Smooth muscle cell of trachea (primary cell): ENCODE measurements at places on chromosomes 2 and 18. TPM values are rescaled to one million over a fixed set of nuclear protein-coding genes. Genes with fewer than 3 reads are reported as not detected.

The PJVK gene
- total RNA-seq, result 2.0 and 2.5 TPM in 2 replicates

The ATL2 gene
- 47.6 and 64.6 TPM in 2 replicates for total RNA-seq

The SOX11 gene
- total RNA-seq, result under 0.01 TPM in 1 of 2 replicates, not detected in the other

The DYNAP gene
- not detected in 2 replicates for total RNA-seq

The TRIM43B gene
- not detected in 2 replicates for total RNA-seq

The DPYSL5 gene
- under 0.01 TPM in 1 of 2 replicates, not detected in the other for total RNA-seq

The TIGD1 gene
- 3.0 and 3.2 TPM in 2 replicates for total RNA-seq

The SPC25 gene
- total RNA-seq, result 14.1 TPM in 1 of 2 replicates, not detected in the other

The BOLL gene
- not detected in 2 replicates for total RNA-seq

The GATA6 gene
- total RNA-seq, result 5.7 and 7.9 TPM in 2 replicates

The MBD1 gene
- 63.7 and 85.7 TPM in 2 replicates for total RNA-seq

The RBM44 gene
- total RNA-seq, result 0.17 and 0.58 TPM in 2 replicates

The NAT8 gene
- not detected in 2 replicates for total RNA-seq

The POTEJ gene
- not detected in 2 replicates for total RNA-seq

The CTDP1 gene
- 21.4 and 26.5 TPM in 2 replicates for total RNA-seq

The DNAH7 gene
- 0.66 and 2.3 TPM in 2 replicates for total RNA-seq

The CLHC1 gene
- total RNA-seq, result 8.9 and 13.5 TPM in 2 replicates

The APCDD1 gene
- total RNA-seq, result 1.9 and 4.5 TPM in 2 replicates

The RGPD8 gene
- total RNA-seq, result 8.7 and 12.4 TPM in 2 replicates

The MCM6 gene
- 11.9 and 31.1 TPM in 2 replicates for total RNA-seq

The INPP1 gene
- total RNA-seq, result 10.1 and 11.8 TPM in 2 replicates

The SLC30A3 gene
- total RNA-seq, result 0.15 and 0.50 TPM in 2 replicates

The GTF2A1L gene
- 0.66 and 0.87 TPM in 2 replicates for total RNA-seq

The LYG2 gene
- total RNA-seq, result not detected in 2 replicates

The FRZB gene
- total RNA-seq, result 0.17 and 0.44 TPM in 2 replicates

The EFR3B gene
- total RNA-seq, result 0.73 and 0.83 TPM in 2 replicates

The PLB1 gene
- total RNA-seq, result 2.0 and 3.8 TPM in 2 replicates

The ITPRIPL1 gene
- 2.9 and 5.8 TPM in 2 replicates for total RNA-seq

The ITSN2 gene
- 33.7 and 36.2 TPM in 2 replicates for total RNA-seq

The DUSP2 gene
- 0.15 and 2.0 TPM in 2 replicates for total RNA-seq

The TDRD15 gene
- not detected in 2 replicates for total RNA-seq

The UGT1A7 gene
- total RNA-seq, result not detected in 2 replicates

The DCDC2C gene
- total RNA-seq, result not detected in 2 replicates

The CRYGC gene
- total RNA-seq, result not detected in 2 replicates

The CD226 gene
- 0.44 and 0.66 TPM in 2 replicates for total RNA-seq

The SLC40A1 gene
- total RNA-seq, result 15.4 and 73.1 TPM in 2 replicates

The RAB6C gene
- not detected in 2 replicates for total RNA-seq

The TUBA3D gene
- not detected in 2 replicates for total RNA-seq
